ENCODE measurements at places on chromosomes 1 and 21. TPM values are rescaled to one million over a fixed set of nuclear protein-coding genes. Genes with fewer than 3 reads are reported as not detected.

Gene PRXL2B
- 2.9 TPM for polyA plus RNA-seq

Gene CRYZ
- polyA plus RNA-seq: 44.4 TPM

Gene OPRD1
- not detected for polyA plus RNA-seq

Gene TSSK3
- not detected for polyA plus RNA-seq

Gene OR2T35
- polyA plus RNA-seq: not detected

Gene ERICH3
- polyA plus RNA-seq: 11.1 TPM

Gene KRTAP10-5
- not detected for polyA plus RNA-seq

Gene FALEC
- polyA plus RNA-seq: not detected
